Lower lobe of right lung (tissue), 2 donors: ENCODE measurements at places on chromosomes 5 and 9. TPM values are rescaled to one million over a fixed set of nuclear protein-coding genes. Genes with fewer than 3 reads are reported as not detected.

DNA sequence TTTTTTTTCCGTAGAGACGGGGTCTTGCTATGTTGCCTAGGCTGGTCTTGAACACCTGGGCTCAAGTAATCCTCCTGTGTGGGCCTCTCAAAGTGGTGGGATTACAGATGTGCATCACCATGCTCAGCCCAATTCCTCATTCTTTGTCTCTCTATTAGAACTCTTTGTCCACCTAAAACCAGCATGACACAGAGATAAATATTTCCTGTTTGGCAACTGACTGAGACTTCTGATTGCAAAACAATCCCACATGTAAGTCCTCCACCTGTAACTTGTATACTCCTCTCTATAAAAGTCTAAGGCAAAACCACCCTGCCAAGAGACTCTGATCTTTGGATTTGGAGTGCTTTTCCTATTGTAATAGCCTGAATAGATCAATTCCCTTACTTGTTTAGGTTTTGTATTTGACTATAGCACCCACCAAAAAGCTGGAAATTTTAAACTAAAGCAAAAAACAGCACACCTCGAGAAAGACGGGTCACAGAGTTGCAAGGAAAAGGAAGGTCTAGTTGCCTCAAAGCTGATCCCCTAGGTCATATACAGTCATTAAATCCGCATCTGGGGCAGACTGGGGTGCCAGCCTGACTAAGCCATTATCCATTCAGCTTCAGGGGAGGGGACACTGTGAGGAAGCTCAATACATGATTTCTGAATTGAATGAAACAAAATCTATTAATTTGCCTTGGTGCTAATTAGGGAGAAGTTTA lies 13.5 kb upstream of the KIF27 start:
- DNase-seq: no peak

- peak; percentile 37 for DNase-seq
Measured at GRCh38 chr5:1412163-1412562, 33.1 kb downstream of the SLC6A3 start.

PNPLA7 gene
- total RNA-seq: 12.2 TPM

- DNase-seq: no peak
Measured at GRCh38 chr5:13932561-13932960, 11.9 kb downstream of the DNAH5 start.

GRCh38 chr5:97575322-97575721 lies 392.3 kb upstream of the RIOK2 start:
- no peak for DNase-seq

N4BP3 gene
- total RNA-seq: 7.9 TPM

- no peak for DNase-seq
Measured at GRCh38 chr5:35902046-35902672, 36.3 kb downstream of the CAPSL start.

DNA sequence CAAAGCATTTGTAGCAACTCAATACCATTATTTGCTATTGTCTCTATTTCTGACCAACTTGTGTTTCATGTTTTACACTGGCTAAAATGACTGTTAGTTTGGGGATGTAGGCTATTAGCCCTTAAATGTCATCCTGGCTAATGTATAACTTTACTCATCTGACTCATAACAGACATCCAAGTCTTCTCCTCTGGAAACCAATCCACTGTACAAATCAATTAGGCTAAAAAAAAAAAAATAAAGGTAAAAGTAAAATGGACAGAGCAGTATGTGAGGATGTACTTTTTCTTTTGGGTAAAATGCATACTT lies 20.6 kb downstream of the MEGF9 start:
- no peak for DNase-seq

ARID3C gene
- total RNA-seq: not detected

DNA sequence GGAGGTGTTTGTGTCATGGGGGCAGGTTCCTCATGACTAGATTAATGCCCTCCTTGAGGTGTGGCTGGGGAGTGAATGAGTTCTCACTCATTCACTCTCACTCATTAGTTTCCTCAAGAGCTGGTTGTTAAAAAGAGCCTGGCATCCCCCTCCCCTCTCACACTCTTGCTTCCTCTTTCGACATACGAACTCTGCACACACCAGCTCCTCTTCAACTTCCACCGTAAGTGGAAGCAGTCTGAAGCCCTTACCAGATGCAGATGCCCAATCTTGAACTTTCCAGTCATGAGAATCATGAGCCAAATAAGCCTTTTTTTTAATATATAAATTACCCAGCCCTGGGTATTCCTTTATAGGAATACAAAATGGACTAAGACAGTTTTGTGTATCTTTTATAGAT lies 82.5 kb downstream of the SPRY4 start:
- DNase-seq: no peak

PCDHB15 gene
- total RNA-seq: 2.8 TPM

CD274 gene
- total RNA-seq: 16.5 TPM

GRCh38 chr9:130225071-130225470 lies 40.5 kb upstream of the HMCN2 start:
- no peak for DNase-seq

- no peak for DNase-seq
Measured at GRCh38 chr9:899440-900184, 58.1 kb downstream of the DMRT1 start.

DNA sequence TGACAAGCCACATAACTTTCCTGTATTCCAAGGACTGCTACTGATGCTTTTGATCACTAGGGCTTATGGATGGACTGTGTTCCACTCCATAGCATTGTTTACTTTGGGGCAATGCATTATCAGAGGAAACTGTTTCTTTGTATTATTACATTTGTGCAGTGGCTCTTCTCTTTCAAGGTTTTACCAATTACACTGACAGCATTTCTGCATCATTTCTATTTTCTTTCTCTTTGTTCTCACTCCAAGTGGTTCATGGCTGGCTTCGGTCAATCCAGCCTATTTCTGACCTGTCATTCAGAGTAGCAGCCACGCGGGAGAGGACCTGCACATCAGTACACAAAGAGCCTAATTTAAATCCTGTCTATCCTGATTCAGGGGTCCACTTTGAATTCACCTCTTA lies 711.0 kb downstream of the TLE4 start:
- no peak for DNase-seq

ANP32B gene
- 120 TPM for total RNA-seq
